ENCODE measurements at places on chromosomes 16 and 17. TPM values are rescaled to one million over a fixed set of nuclear protein-coding genes. Genes with fewer than 3 reads are reported as not detected.

CCL14 gene
- total RNA-seq = 3.9 TPM

RAB34 gene
- 22.2 TPM for total RNA-seq

DNA sequence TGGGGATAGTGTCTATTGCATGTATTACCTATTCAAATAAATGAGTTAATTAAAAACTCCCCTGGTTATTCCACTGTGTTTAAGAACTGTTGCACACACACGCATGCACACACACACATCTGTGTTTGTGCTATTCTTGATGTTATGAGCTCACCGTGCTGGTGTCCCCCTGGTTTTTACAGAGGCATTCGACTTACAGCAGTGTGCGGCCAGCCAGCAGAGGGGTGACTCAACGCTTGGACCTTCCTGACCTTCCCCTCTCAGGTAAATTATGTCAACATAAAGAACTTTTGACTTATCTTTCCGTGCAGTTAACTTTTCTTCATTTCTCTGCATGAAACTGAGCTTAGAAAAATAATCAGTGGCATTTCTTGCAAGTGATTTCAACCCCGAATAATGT lies 214.0 kb downstream of the LGALS9B start:
- no peak for DNase-seq

DNA sequence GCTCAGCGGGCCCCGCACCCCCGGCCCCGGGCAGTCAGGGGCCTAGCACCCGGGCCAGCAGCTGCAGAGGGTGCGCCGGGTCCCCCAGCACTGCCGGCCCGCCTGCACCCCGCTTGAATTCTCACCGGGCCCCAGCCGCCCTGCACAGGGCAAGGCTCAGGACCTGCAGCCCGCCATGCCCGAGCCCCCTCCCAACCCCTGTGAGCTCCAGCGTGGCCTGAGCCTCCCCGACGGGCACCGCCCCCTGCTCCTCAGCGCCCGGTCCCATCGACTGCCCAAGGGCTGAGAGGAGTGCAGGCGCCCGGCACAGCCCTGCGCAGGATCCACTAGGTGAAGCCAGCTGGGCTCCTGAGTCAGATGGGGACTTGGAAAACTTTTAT lies 1.7 kb upstream of the BRCA1 start:
- no peak for DNase-seq

QRICH2 gene
- 12.1 TPM for total RNA-seq

Data from lung microvascular endothelial cell (primary cell).